ENCODE measurements at places on chromosomes 6 and 20. TPM values are rescaled to one million over a fixed set of nuclear protein-coding genes. Genes with fewer than 3 reads are reported as not detected.

GRCh38 chr6:124076336-124077048, 272.8 kb downstream of the NKAIN2 start:
- H3K4me1 ChIP-seq, result no peaks in the 10 kb centered on the region
- no peaks in the 10 kb centered on the region for H3K27me3 ChIP-seq
- no peaks in the 10 kb centered on the region for H3K36me3 ChIP-seq
- H3K4me3 ChIP-seq, result no peak overlapping the region

- peaks cover 45% of the 10 kb centered on the region for H3K4me1 ChIP-seq
- H3K27me3 ChIP-seq, result no peaks in the 10 kb centered on the region
- no peak overlapping the region for H3K4me3 ChIP-seq
- H3K27ac ChIP-seq, result peak overlapping the region; percentile 63
- DNase-seq, result peak; percentile 79
These were observed 93.5 kb downstream of the CEBPB start for GRCh38 chr20:50283922-50284810.

GRCh38 chr6:108200631-108201030, 34.8 kb downstream of the NR2E1 start:
- peaks cover 9% of the 10 kb centered on the region for H3K4me1 ChIP-seq
- peak; percentile 68 for DNase-seq
- H3K36me3 ChIP-seq, result no peaks in the 10 kb centered on the region
- H3K27me3 ChIP-seq, result no peaks in the 10 kb centered on the region
- H3K4me3 ChIP-seq, result no peak overlapping the region

DNA sequence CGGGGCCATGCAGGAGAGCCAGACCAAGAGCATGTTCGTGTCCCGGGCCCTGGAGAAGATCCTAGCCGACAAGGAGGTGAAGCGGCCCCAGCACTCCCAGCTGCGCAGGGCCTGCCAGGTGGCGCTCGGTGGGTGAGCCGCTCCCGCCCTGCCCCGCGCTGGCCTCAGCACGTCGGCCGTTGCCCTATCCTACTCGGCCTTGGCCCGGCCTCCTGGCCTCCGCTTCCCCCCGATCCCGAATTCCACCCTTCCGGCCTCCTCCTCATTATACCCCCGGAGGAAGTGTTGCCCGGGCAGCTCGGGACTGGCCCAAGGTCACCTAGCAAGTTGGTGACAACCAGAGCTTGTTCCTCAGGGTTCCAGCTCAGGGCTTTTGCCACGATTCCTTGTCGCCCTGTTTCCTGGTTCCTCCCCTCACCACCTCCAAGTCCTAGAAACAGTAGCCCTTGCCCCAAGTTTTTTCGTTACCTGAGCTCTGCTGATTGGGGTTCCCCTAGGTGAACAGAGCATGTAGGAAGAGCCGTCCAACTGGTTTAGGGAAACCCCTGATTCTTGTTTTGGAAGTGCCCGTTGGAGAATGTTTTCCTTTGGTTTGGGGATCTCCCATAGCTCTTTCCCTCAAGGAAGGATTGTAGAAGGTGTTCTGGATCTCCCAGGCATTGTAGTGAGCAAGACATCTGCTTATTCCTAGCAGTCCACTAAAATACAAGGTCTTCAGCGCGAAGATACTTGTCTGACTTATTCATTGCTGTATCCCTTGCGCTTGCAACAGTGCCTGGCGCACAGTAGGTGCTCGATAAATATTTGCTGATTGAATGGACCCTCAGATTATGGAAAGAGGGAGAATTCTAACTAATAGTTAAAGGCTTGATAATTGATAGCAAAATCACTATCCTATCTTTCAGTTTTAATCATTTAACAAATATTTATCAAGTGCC, 641 bp downstream of the ARFGEF2 start:
- H3K4me1 ChIP-seq, result peaks cover 10% of the 10 kb centered on the region
- H3K4me3 ChIP-seq, result peak overlapping the region; percentile 96
- peaks cover 7% of the 10 kb centered on the region for H3K36me3 ChIP-seq
- peak; percentile 48 for DNase-seq
- H3K27me3 ChIP-seq, result no peaks in the 10 kb centered on the region

GRCh38 chr20:49045440-49046086, 549 bp upstream of the CSE1L start:
- H3K36me3 ChIP-seq, result peaks cover 28% of the 10 kb centered on the region
- DNase-seq, result no peak
- H3K27ac ChIP-seq, result peak overlapping the region; percentile 92
- H3K4me1 ChIP-seq, result peaks cover 9% of the 10 kb centered on the region
- no peaks in the 10 kb centered on the region for H3K27me3 ChIP-seq

DNA sequence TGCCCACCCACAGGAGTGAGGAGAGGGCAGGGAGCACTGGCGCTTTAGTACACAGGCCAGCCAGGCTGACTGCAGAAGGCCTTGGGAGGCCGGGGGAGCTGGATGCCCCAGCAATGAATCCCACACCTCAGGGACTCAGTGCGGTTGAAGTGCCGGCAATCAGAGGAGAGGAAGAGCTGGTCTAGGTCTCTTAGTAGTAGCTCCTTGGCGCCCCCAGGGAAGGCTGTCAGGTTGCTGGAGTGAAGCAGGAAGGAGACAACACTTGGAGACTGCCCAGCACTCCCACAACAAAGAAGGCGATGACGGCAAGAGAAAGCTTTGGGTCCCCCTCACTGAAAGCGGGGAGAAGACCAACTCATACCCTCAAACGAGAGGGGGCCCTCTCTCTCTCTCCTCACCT, 8.3 kb upstream of the TNXB start:
- DNase-seq, result no peak
- no peaks in the 10 kb centered on the region for H3K27me3 ChIP-seq
- H3K27ac ChIP-seq, result no peak overlapping the region
- peaks cover 79% of the 10 kb centered on the region for H3K36me3 ChIP-seq

DNA sequence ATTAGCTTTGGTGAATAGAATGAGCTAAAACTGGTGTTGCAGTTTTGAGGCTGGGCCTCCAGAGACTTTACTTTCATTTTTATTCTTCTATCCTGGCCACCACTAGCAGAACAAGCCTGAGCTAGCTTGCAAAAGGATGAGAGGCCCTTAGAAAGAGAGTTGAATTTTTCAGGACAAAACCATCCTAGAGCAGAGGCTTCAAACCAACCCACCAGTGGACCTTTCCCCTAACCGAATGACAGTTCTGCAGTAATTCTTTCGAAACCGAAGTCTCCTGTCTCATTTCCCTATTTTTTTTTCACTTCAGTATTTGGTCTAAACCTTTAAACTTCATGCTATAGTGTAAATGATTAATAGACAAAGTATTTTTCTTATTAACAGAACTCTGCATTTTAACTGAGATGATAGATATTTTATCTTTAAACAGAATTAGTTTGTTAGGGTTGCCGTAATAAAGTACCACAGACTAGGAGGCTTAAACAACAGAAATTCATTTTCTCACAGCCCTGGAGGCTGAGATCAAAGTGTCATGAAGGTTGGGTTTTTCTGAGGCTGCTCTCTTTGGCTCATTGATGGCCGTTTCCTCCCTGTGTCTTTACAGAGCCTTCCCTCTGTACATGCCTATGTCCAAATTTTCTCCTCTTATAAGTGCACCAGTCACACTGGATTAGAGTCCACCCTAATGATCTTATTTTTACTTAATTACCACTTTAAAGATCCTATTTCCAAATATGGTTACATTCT, 80.6 kb upstream of the PAK5 start:
- H3K27ac ChIP-seq, result no peak overlapping the region
- no peaks in the 10 kb centered on the region for H3K27me3 ChIP-seq
- H3K36me3 ChIP-seq, result no peaks in the 10 kb centered on the region
- H3K4me3 ChIP-seq, result no peak overlapping the region
- H3K4me1 ChIP-seq, result no peaks in the 10 kb centered on the region

- H3K27ac ChIP-seq, result no peak overlapping the region
- no peaks in the 10 kb centered on the region for H3K4me1 ChIP-seq
- no peaks in the 10 kb centered on the region for H3K27me3 ChIP-seq
- no peaks in the 10 kb centered on the region for H3K36me3 ChIP-seq
These were observed 341.9 kb downstream of the COL12A1 start for GRCh38 chr6:74863968-74864367.

- no peak for DNase-seq
- no peak overlapping the region for H3K27ac ChIP-seq
- H3K4me1 ChIP-seq, result peaks cover 3% of the 10 kb centered on the region
- H3K36me3 ChIP-seq, result no peaks in the 10 kb centered on the region
These were observed 39.6 kb downstream of the MRPL14 start for GRCh38 chr6:44087623-44088022.

GRCh38 chr20:57508381-57508780, 16.6 kb downstream of the CTCFL start:
- H3K27ac ChIP-seq, result no peak overlapping the region
- no peaks in the 10 kb centered on the region for H3K36me3 ChIP-seq
- no peak for DNase-seq
- H3K4me3 ChIP-seq, result no peak overlapping the region

GRCh38 chr20:45409521-45410272, 1.6 kb downstream of the DBNDD2 start:
- H3K27ac ChIP-seq, result no peak overlapping the region
- DNase-seq, result no peak
- H3K4me1 ChIP-seq, result peaks cover 13% of the 10 kb centered on the region
- H3K36me3 ChIP-seq, result 0 out of 2 replicates have a peak, but pooled peaks cover 2% of the 10 kb centered on the region

GRCh38 chr6:16762550-16763477, 1.6 kb upstream of the ATXN1 start:
- peak; percentile 92 for DNase-seq
- H3K36me3 ChIP-seq, result peaks cover 9% of the 10 kb centered on the region
- peaks cover 52% of the 10 kb centered on the region for H3K4me1 ChIP-seq
- H3K27me3 ChIP-seq, result no peaks in the 10 kb centered on the region
- H3K4me3 ChIP-seq, result peak overlapping the region; percentile 86
- H3K27ac ChIP-seq, result peak overlapping the region; percentile 77

GRCh38 chr6:85192596-85192995, 257.3 kb upstream of the NT5E start:
- H3K36me3 ChIP-seq, result no peaks in the 10 kb centered on the region
- H3K4me1 ChIP-seq, result peaks cover 16% of the 10 kb centered on the region
- no peak for DNase-seq
- H3K4me3 ChIP-seq, result no peak overlapping the region

DNA sequence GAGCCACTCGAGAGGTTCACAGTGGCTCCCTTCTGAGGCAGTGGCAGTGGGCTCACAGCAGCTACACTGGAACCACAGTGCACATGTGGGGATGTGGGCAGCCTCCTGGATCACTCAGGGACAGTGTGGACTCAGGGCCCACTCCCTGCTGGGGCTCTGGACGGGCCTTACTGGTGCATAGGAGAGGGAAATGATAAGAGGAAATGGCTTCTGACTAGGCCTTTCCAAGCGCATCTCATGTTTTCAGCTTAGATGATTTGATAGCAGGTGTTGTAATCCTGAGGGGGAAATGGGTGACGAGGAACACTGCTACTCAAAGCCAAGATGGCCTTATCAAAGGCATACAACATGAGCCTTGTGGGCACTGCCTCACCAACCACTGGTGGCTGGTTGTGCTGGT, 44.0 kb downstream of the PANK2 start:
- no peaks in the 10 kb centered on the region for H3K27me3 ChIP-seq
- DNase-seq, result no peak
- no peak overlapping the region for H3K4me3 ChIP-seq
- no peak overlapping the region for H3K27ac ChIP-seq

GRCh38 chr20:2327620-2328555, 32.1 kb downstream of the TGM3 start:
- no peaks in the 10 kb centered on the region for H3K4me1 ChIP-seq
- no peak for DNase-seq
- H3K27me3 ChIP-seq, result no peaks in the 10 kb centered on the region

DNA sequence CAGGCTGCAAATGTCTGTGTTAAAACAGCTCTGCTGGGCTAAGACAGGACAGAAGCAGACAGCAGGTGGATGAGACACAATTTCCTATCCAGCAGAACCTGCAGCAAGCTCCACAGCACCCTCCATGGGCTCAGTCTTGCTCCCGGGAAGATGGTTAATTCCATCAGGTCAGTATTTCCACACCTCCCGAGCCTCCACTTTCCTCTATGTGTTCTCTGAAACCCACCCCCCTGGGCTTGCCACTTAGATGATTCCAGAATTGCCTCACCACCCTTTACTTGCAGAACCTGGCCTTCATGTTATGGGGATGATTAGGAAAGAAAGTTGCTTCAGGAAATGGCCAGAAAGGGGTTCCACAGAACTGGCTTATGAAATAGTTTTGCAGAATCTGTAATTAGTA, 43.8 kb downstream of the ERMARD start:
- DNase-seq, result no peak
- peaks cover 45% of the 10 kb centered on the region for H3K27me3 ChIP-seq
- H3K4me3 ChIP-seq, result no peak overlapping the region
- no peaks in the 10 kb centered on the region for H3K36me3 ChIP-seq
- H3K4me1 ChIP-seq, result peaks cover 5% of the 10 kb centered on the region

- H3K27me3 ChIP-seq, result no peaks in the 10 kb centered on the region
- no peak for DNase-seq
- H3K36me3 ChIP-seq, result no peaks in the 10 kb centered on the region
- H3K27ac ChIP-seq, result no peak overlapping the region
These were observed 56.5 kb downstream of the OR2J2 start for GRCh38 chr6:29227235-29227634.

- H3K36me3 ChIP-seq, result no peaks in the 10 kb centered on the region
- H3K27me3 ChIP-seq, result no peaks in the 10 kb centered on the region
- peak; percentile 28 for DNase-seq
- H3K4me1 ChIP-seq, result peaks cover 11% of the 10 kb centered on the region
- no peak overlapping the region for H3K4me3 ChIP-seq
These were observed 209.1 kb upstream of the CDYL start for GRCh38 chr6:4567141-4567540.

DNA sequence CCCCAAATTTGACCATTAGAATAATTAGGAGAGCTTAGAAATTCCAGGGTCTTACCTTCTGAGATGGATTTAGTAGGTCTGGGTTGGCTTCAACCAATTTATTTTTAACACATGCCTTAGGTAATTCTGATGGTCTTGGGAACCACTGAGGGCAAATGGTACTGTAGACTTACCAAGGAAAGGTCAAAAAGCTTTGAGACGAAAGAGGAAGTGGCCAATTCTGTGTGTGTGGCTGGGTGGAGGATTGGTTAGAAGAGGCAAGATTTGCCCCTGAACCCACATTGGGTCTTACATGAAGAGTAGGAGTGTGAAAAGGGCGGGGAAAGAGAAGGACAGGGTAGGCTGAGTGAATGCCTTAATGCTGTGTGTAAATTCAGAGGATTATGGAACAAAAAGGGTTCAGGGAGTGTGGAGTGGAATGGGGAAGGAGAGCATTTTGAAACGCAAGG, 2.7 kb downstream of the ITCH start:
- peaks cover 68% of the 10 kb centered on the region for H3K36me3 ChIP-seq
- H3K4me1 ChIP-seq, result peaks cover 14% of the 10 kb centered on the region
- no peak overlapping the region for H3K4me3 ChIP-seq
- no peak overlapping the region for H3K27ac ChIP-seq

- no peak for DNase-seq
- no peaks in the 10 kb centered on the region for H3K4me1 ChIP-seq
- H3K4me3 ChIP-seq, result no peak overlapping the region
These were observed 13.4 kb upstream of the RPS6KA2 start for GRCh38 chr6:166640342-166641043.

- H3K4me1 ChIP-seq, result no peaks in the 10 kb centered on the region
- no peaks in the 10 kb centered on the region for H3K36me3 ChIP-seq
- H3K4me3 ChIP-seq, result no peak overlapping the region
- H3K27me3 ChIP-seq, result no peaks in the 10 kb centered on the region
- peak; percentile 54 for DNase-seq
These were observed 117.5 kb downstream of the GPX5 start for GRCh38 chr6:28643017-28643740.

The NKAPL gene
- total RNA-seq, result not detected

The CENPW gene
- total RNA-seq, result 114 TPM

The HMGCLL1 gene
- total RNA-seq, result not detected

The LST1 gene
- total RNA-seq, result not detected

The ASXL1 gene
- total RNA-seq, result 19.9 TPM

The SYCP2 gene
- total RNA-seq, result 2.6 TPM

The TRAPPC3L gene
- total RNA-seq, result 0.06 TPM

The KHDC1L gene
- not detected for total RNA-seq

The AFDN gene
- total RNA-seq, result 118 TPM

The PAX1 gene
- total RNA-seq, result not detected

Data from SJSA1 (cell line).